ENCODE measurements at places on chromosomes 12 and 14.

- no peak for DNase-seq
Observed at GRCh38 chr12:104294927-104295668, 8.4 kb upstream of the EID3 start.

DNA sequence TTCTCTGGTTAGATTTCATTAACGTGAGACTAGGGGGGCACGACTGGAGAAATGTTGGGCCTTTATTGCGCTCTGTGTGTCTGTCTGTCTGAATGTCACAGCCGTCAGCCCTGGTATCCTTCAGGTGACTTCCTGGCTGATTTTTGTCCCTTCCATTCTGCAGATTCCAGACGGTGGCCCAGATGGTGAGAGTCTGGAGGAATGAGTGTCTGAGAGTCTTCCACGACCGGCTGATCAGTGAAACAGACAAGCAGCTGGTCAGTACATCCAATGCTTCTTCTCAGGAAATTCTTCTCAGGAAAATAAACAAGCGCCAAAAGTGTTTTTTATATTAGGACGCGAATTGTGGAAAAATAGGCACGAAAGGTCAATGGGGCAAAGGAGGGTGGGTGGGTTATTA lies 93.5 kb downstream of the CCDC92 start:
- DNase-seq = no peak

DNA sequence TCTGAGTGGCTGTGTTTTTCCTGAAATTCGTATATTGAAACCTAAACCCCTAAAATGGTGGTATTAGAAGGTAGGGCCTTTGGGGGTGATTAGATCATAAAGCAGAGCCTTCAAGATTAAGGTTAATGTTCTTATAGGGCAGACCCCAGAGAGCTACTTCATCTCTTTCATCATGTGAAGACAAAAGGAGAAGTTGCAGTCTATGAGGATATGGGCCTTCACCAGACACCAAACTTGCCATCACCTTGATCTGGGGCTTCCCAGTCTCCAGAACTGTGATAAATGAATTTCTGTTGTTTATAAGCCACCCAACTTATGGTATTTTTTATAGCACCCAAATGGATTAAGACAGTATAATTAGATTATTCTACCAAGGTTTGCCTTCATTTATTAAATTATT lies 275.0 kb upstream of the ATP2B1 start:
- no peak for DNase-seq

GRCh38 chr12:29796823-29797263 lies 13.1 kb upstream of the TMTC1 start:
- DNase-seq = no peak

GRCh38 chr14:89779707-89780106 lies 174.8 kb downstream of the EFCAB11 start:
- DNase-seq = no peak

- no peak for DNase-seq
Observed at GRCh38 chr12:26492406-26492805, 297.0 kb downstream of the SSPN start.

GRCh38 chr12:68190301-68190700 lies 30.8 kb upstream of the IFNG start:
- no peak for DNase-seq

- DNase-seq = no peak
Observed at GRCh38 chr12:14403711-14404196, 38.3 kb downstream of the ATF7IP start.

- no peak for DNase-seq
Observed at GRCh38 chr14:100333311-100333710, 10.2 kb downstream of the SLC25A47 start.

DNA sequence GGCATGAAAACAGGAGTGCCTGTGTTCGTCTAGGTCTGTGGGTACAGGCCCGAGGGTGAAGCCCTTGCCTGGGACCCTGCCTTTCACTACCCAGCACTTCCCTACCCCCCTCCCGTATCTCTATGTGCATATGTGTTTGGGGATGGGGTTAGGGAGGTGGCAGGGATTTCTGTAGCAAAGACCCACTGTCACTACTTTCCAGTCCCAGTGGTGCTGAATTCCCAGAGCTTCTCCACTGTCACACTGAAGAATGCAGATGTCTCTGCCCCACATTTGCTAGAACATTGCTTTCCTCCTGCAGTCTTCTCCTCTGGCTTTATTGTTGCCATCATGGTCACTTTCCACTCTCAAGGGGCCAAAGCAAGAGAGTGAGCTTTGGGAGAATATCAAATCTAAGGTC lies 203.9 kb downstream of the MYRFL start:
- no peak for DNase-seq

DNA sequence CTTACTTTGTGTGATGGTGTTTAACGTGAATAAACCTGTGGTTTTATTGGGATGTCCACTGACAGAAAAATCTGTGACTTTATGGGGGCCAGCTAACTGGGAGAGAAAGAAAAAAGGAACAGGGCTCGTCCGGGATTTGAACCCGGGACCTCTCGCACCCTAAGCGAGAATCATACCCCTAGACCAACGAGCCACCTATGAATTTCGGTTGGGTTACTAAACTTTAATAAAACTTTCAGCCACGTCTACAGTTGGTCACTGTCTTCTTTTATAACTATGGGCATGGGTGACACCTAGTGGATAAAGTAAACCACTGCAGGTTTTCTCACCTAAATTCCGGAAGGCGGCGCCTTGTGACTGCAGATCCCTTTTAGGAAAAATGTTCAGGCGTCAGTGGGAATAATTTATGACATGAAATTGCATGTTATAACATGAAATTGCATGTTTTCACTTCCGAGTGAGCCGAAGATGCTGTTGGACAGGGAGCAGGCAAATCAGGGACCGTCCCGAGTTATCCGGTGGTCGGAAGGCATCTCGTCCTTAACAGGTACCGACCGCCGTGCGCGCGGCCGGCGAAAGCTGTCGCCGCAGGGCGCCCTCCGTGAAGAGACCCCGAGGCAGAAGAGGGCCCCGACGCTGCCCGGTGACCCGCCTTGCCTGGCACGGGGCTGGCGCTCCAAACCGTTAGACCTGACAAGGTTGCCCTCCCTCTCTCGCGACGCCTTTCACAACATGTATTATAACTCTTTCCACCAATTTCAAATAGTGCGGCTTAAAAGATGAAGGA lies 18.2 kb upstream of the RNASE12 start:
- peak; percentile 55 for DNase-seq

DNA sequence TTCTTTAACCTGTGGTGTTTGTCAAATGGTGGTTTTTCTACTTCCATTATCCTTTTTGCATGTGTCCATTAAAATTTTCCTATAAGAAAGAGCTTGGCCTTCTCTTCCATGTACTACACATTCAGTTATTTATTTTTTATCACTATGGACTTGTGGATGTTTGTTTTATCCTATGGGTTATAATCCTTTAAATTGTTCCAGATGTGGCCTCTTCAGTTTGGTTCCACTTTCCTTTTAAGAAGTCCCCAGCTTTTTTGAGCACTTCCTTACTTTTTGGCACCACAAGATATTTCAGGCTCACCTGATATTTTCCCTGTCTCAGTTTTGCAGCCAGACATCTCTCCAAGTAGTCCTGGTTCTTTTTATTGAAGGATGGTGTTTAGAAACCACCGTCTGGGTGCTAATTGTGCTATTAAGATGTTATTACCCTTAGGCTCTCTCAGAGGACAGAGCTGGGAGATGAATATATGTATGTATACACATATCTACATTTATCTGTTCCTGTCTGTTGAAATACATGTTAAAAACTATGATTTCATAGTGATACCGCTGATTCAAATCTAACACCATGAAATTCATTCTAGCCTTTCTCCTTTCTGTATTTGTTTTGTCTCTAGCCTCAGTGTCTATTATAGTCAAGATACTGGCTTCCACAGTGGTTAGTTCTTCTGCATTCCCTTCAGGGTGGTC lies 408.5 kb upstream of the RGS6 start:
- DNase-seq = no peak

GRCh38 chr12:114395233-114395632 lies 10.7 kb downstream of the TBX5 start:
- no peak for DNase-seq

GRCh38 chr12:30630076-30630978 lies 65.3 kb downstream of the IPO8 start:
- no peak for DNase-seq

DNA sequence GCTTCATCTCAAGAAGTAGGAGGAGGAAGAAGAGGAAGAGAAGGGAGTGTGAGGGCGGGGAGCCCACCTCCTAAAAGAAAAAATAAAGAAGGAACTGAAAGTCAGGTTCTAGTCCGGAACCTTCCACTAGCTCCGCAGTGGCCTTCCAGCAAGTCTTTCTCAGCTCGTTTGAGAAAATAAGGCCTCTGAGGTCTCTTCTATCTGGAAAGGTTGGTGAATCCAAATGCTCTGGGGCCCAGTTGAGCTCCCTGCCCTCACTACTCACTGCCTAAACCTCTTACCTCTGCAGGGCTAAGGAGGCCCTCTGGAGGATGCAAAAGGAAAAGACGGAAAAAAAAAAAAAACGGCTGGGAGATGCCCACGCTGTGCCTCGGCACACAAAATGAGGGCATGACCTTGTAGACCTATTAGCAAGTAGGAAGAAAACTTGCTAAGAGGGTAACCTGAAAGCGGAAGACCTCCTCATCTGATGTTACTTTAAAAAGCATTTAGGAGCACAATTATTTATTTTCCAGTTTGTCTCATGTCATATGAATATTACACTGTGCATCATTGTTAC lies 35.9 kb downstream of the FBLN5 start:
- peak; percentile 26 for DNase-seq

DNA sequence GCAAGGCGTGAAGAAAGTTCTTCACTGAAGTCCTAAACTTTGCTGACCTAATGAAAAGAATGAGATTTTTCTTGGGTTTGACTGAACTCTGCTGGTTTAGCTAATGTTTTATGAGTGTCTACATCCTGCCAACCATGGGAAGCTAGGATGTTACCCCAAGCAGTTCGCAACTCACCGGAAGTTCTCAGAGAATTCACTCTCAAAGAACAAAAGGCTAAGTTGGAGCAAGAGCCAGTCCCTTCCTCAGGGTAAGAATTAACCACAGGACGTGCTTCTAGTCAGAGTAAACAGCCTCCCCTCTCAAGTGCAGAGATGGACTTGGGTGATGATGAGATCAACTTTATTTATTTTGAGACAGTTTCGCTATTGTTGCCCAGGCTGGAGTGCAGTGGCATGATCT lies 37.3 kb downstream of the TCHP start:
- DNase-seq = no peak

DNA sequence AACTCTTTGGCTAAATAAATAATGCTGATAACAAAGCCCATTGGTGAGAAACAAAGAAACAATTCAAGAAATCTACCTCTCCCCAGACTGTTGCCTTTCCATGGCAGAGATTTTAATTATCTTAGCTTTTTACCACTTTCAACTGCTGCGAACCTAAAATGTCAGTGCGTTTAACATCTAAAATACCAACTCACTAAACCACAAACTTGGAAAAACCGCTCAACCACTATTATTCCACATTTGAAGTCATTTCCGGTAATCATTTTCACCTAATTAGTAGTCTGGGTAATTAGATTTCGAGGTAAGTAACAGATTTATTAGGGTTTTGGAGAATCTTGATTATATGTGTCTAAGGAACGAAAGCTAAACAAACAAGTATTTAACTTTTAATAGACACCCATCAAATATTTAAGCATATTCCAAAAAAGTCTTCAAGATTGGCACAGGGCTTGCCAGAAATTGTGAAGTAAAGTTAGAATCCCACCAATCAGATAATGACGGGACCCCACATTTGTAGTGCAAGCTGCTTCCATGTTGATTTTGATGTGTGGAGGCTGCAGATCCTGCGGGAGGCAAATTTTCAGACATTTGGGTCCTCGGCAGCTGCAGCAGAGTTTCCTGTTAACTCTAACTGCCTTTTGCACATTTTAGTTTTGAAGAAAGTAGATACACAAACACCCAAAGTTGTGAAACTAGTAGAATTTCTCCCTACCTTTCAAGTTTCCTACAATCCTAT lies 4.1 kb downstream of the OTX2 start:
- no peak for DNase-seq

DNA sequence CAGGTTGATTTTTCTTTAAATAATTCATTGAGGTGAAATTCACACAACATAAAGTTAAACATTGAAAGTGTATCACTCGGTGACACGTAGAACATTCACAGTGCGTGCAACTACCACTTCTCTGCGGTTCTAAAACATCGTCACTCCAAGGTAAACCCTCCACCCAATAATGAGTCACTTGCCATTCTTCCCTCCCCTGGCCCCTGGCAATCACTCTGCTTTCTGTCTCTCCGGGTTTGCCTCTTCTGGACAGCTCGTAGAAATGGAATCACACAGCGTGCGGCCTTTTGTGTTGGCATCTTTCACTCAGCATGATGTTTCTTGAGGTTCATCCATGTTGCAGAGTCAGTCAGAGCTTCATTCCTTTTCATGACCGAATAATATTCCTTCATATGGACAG lies 18.9 kb downstream of the FZD10 start:
- DNase-seq = no peak

- no peak for DNase-seq
Observed at GRCh38 chr12:76863005-76863670, 15.7 kb downstream of the CSRP2 start.

- DNase-seq = no peak
Observed at GRCh38 chr12:69231479-69231878, 7.9 kb upstream of the CPSF6 start.

GRCh38 chr12:15710860-15711510 lies 78.2 kb downstream of the EPS8 start:
- no peak for DNase-seq

DNA sequence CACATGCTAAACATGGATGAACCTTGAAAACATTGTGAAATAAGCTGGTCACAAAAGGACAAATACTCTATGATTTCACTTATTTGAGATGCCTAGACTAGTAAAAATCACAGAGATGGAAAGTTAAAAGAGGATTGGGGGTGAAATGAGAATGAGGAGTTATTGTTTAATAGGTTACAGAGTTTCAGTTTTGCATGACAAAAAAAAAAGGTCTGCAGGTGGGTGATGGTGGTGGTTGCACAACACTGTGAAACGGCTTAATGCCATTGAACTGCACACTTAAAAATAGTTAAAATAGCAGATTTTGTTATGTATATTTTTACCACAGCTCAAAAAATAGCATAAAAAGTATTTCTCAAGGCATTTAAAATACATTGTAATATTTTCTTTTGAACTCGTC lies 151.9 kb upstream of the NRXN3 start:
- no peak for DNase-seq

- DNase-seq = no peak
Observed at GRCh38 chr12:85092814-85093370, 56.7 kb downstream of the LRRIQ1 start.

- DNase-seq = peak; percentile 68
Observed at GRCh38 chr12:6774499-6775062, 2.3 kb downstream of the LAG3 start.

DNA sequence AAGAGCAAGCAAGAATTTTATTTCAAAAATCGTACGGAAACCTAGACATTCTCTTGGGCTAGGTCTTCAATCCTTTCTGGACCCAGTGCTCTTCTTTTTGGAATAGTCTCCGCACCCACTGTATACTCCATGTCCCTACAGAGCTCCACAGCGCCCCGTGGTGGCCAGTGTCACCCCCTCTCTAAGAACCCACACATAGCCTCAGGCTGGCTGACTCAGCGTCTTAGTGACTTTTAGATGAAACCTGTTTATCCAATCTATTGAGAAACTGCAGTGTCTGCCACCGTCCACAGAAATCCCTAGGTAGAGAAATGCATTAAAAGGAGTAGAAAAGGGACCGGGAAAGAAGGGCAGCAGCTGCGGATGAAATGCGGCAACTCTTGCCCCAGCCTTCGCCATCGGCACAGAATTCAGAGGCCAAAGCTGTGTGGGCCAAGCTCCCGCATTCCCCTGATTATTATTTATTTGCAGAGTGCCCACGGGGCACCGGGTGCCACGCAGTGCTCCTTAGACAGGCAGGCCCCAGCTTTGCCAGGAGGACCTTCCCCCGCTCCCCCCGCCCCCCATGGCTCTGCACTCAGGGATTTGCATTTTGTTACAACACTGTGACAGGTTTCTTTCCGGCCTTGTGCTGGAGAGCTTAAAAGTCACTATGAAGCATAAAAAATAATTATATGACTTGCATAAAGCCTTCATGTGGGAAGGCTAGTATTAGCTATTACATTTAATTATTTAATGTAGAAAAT lies 170.1 kb upstream of the FKBP4 start:
- DNase-seq = no peak

Data from central memory CD8-positive, alpha-beta T cell (primary cell).